ENCODE measurements at places on chromosomes 4 and X. TPM values are rescaled to one million over a fixed set of nuclear protein-coding genes. Genes with fewer than 3 reads are reported as not detected.
A peak's percentile ranks its signal among the peaks of the same experiment; 100 is the strongest.

GALNTL6 gene
- not detected for total RNA-seq

GRCh38 chr4:74109116-74109869, 10.3 kb upstream of the CXCL2 start:
- peak; percentile 83 for DNase-seq
- peaks cover 3% of the 10 kb centered on the region for H3K4me1 ChIP-seq
- H3K4me3 ChIP-seq = no peak overlapping the region
- no peaks in the 10 kb centered on the region for H3K27me3 ChIP-seq
- 0 out of 2 replicates have a peak overlapping the region, but pooled peaks have one; percentile 16 for H3K27ac ChIP-seq

FOXR2 gene
- total RNA-seq = not detected

GRCh38 chr4:179989975-179990374, 2253.2 kb upstream of the TENM3 start:
- no peaks in the 10 kb centered on the region for H3K36me3 ChIP-seq
- no peak overlapping the region for H3K4me3 ChIP-seq
- H3K4me1 ChIP-seq = no peaks in the 10 kb centered on the region
- H3K27me3 ChIP-seq = no peaks in the 10 kb centered on the region
- no peak for DNase-seq
- H3K27ac ChIP-seq = no peak overlapping the region

GRCh38 chr4:38090455-38091246, 130.5 kb downstream of the PTTG2 start:
- H3K4me1 ChIP-seq = peaks cover 32% of the 10 kb centered on the region
- DNase-seq = no peak
- H3K27me3 ChIP-seq = no peaks in the 10 kb centered on the region
- H3K36me3 ChIP-seq = no peaks in the 10 kb centered on the region

GRCh38 chr4:848307-848691, 22.4 kb upstream of the CPLX1 start:
- H3K4me1 ChIP-seq = no peaks in the 10 kb centered on the region
- DNase-seq = no peak
- no peak overlapping the region for H3K4me3 ChIP-seq
- no peaks in the 10 kb centered on the region for H3K27me3 ChIP-seq

ADGRL3 gene
- total RNA-seq = 15.2 TPM

RAB33A gene
- 4.9 TPM for total RNA-seq

WNK3 gene
- total RNA-seq = 27.4 TPM

- H3K27me3 ChIP-seq = no peaks in the 10 kb centered on the region
- H3K36me3 ChIP-seq = no peaks in the 10 kb centered on the region
- H3K4me1 ChIP-seq = no peaks in the 10 kb centered on the region
- DNase-seq = no peak
- H3K27ac ChIP-seq = no peak overlapping the region
Observed at GRCh38 chr4:173418639-173419038, 19.7 kb upstream of the SCRG1 start.

GRCh38 chr4:74934016-74934831, 1.3 kb downstream of the PARM1 start:
- peak overlapping the region; percentile 89 for H3K4me3 ChIP-seq
- H3K4me1 ChIP-seq = peaks cover 43% of the 10 kb centered on the region
- no peaks in the 10 kb centered on the region for H3K36me3 ChIP-seq
- H3K27me3 ChIP-seq = peaks cover 32% of the 10 kb centered on the region
- peak; percentile 74 for DNase-seq

DNA sequence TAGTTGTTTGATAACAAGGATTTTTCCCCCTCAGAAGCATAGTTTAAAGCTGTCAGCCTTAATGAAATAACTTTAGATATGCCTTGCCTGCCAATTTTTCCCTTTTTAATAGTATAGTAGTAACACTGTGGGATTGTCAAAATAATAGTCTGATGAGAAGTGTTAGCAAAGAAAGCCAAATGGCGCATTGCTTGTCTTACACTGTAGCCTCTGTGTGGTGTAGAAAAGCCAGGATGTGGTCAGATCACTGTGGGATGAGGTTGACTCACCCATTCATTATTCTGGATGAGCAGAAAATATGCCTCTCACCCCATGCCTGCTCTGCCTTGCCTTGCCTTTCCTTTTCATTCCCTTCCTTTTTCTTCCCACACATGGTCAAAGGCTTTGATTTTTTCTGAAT, 257.8 kb upstream of the NRK start:
- H3K27ac ChIP-seq = no peak overlapping the region
- no peaks in the 10 kb centered on the region for H3K27me3 ChIP-seq
- no peaks in the 10 kb centered on the region for H3K36me3 ChIP-seq
- H3K4me3 ChIP-seq = no peak overlapping the region

- H3K36me3 ChIP-seq = no peaks in the 10 kb centered on the region
- peak; percentile 46 for DNase-seq
- H3K4me1 ChIP-seq = no peaks in the 10 kb centered on the region
- no peak overlapping the region for H3K4me3 ChIP-seq
- H3K27ac ChIP-seq = no peak overlapping the region
- H3K27me3 ChIP-seq = no peaks in the 10 kb centered on the region
Observed at GRCh38 chr4:183602557-183603027, 56.4 kb downstream of the RWDD4 start.
